Mammary epithelial cell (primary cell): ENCODE measurements at places on chromosomes 1 and 21. TPM values are rescaled to one million over a fixed set of nuclear protein-coding genes. Genes with fewer than 3 reads are reported as not detected.

- no peak for DNase-seq
Observed at GRCh38 chr1:236193184-236193583, 50.8 kb downstream of the GPR137B start.

GRCh38 chr1:193104502-193104906, 710 bp downstream of the GLRX2 start:
- DNase-seq = peak; percentile 60

Gene FCRL1
- polyA plus RNA-seq = not detected

Gene FCAMR
- not detected for polyA plus RNA-seq

Gene CLCA4
- 0.34 TPM for polyA plus RNA-seq

Gene HES3
- polyA plus RNA-seq = not detected

Gene PDIK1L
- 1.3 TPM for polyA plus RNA-seq

GRCh38 chr1:95905818-95906395, 671.9 kb downstream of the RWDD3 start:
- DNase-seq = no peak

DNA sequence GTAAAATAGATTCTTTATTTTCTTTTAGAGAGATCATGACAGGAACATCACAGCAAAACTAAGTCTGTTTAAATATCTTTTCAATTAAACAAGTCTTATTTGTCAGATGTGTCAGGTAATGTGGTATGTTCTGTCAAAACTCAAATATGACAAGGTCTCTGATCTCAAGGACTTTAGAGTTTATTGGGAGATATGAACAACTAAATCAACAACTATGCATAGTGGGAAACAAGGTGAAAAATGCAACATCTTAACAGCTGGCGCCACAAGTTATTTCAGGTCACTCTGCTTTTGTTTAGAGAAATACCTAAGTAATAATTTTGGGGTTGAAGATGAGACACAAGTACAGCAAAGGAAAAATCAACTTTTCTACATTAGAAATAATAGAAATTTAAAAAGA, 779.4 kb upstream of the ADGRL4 start:
- DNase-seq = no peak

Gene NECTIN4
- polyA plus RNA-seq = 5.5 TPM

GRCh38 chr1:8870103-8870502, 8.4 kb downstream of the ENO1 start:
- DNase-seq = no peak

GRCh38 chr1:27624467-27625178, 10.4 kb downstream of the FGR start:
- DNase-seq = no peak

Gene FRRS1
- polyA plus RNA-seq = 6.1 TPM

DNA sequence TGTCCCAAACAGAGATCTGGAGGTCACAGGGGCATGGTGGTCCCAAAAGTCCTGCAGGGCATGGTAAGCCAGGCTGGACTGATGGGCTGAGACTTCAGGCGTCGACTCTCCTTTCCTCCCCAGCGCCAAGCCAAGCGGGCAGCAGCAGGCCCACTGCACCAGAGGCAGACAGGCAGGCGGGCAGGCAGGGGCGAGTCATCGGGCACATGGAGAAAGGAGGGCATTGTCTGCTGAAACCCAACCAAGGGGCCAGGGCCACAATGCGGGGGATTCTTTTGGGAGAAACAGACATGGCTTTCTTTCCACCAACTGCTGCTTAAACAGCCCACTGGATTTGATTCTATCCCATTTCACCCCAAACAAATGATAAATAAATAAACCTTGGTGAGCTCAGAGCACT, 46.2 kb downstream of the TRABD2B start:
- DNase-seq = peak; percentile 25

DNA sequence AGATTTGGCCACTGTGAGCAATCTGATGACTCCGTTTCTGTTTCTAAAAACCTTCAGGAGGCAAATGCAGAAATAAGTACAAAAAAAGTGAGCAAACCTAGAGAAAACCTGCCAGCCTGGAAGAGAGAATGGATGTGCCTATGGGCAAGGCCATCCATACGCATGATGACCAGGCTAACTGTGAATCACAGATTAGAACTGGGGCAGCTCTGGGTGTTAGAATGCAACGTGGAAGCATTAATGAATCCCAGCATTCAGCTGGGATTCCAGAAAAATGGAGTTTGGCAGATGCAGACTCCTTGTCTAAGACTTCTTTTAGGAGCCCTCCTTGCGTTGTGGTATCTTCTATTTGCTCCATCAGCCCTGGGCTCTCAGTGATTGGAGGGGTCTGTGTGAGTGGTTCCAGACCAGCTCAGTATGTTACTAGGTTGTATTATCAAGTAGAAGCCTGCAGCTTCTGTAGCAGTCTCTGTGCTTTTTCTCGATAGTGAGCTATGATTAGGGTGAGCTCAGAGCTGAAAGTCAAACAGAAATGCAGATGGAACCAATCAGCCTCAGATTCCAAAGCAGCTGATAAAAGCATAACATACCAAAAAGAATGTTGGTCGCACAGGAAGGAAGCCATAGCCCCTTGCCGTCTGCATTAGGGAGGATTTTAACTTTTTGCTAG, 154.0 kb downstream of the PSMG1 start:
- DNase-seq = no peak

DNA sequence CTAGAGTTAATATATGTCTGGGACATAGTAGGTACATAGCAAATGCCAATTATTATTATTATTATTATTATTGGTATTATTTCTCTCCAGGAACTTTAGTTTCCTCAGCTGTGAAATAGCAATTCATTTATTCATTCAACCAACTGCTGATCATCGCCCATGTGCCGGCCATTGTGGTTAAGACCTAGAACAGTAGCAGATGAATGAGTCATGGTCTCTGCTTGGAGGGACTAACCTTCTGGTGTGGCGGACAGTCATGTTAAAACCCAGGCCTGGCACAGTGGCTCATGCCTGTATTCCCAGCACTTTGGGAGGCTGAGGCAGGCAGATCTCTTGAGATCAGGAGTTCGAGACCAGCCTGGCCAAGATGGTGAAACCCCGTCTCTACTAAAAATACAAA, 23.8 kb upstream of the LDLRAP1 start:
- DNase-seq = peak; percentile 82

Gene MYBPHL
- polyA plus RNA-seq = 2.1 TPM

DNA sequence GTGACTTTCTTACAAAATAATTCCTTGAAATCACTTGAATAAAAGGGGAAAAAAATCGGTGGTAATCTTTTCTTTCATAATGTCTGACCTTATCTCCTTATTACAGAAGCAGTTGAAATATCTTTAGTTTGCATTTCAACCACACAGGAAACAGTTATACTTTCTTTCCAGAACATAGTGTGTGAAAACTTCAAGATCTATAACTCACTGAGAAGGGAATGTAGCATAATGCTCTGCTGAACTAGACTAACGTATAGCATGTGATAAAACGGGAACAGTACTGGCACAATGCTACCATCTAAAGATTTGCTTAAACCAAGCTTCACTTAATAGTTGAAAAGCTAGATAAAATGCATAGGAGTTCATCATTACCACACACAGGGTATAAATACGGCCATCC, 45.0 kb downstream of the VAV3 start:
- DNase-seq = no peak

Gene DMRTA2
- polyA plus RNA-seq = not detected

GRCh38 chr1:153842006-153842471, 66.8 kb downstream of the SLC27A3 start:
- no peak for DNase-seq

GRCh38 chr1:11358984-11359383, 86.0 kb downstream of the UBIAD1 start:
- no peak for DNase-seq

Gene OPRD1
- polyA plus RNA-seq = not detected

DNA sequence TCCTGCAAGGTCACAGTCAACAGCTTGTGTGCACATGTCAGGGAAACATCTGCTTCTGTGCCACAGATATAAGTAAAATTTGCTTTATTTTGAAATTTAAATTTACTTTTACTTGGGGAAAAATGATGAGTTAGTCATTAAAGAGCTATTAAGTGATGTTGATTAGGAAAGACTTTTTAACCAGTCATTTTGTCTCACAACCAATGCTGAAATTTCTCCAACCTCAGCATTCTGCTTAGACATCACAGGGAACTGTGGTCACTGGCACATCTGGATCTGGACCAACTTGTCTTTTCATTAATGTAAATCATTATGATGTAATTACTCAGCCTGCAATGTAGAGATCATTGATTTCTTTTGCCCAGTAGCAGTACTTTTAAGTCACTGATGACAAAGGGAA, 301.0 kb downstream of the TTLL7 start:
- DNase-seq = no peak

DNA sequence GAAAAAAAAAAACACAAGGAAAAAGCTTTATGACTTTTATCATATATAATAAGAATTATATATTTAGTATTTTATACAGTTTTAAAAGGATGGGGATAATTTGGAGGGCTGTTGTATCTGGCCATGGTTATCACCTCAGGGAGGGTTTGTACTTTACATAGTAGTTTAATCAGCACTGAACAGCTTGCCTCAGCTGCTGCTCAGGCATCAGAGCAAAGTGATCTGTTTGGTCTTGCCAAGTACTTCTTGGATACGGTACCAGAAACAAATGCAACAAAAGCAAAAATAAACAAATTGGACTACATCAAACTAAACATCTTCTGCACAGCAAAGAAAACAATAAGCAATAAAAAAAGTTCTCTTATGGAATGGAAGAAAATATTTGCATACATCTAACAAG, 2.6 kb upstream of the SPTA1 start:
- DNase-seq = no peak

DNA sequence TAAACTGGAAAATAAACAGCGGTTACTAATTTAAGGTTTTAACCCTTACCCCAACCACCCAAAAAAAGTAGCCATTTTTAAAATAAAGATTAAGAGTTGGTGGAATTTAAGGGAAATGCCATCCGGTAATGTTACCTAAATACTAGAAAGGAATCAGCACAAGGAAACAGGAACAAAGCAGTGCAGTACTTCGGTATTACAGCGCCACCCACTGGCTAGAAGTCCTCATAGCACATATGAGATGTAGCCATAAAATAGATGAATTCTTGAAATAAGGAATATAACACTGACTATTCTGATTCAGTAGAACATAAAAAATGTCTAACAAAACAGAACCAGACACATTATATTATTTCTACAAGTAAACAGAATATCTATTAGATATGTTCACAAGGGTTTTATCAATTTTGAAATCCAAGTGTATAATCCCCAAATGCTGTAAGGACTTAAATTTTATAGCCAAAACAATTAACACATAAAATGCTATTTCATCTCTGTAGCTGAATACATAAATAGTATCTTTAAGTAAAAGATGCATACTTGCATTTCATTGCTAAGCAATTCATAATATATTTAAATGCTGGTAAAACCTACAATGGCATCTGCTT, 58.8 kb downstream of the FRRS1 start:
- DNase-seq = peak; percentile 38

Gene FCER1G
- polyA plus RNA-seq = 0.17 TPM

- DNase-seq = no peak
Observed at GRCh38 chr21:46538851-46539666, 65.8 kb downstream of the S100B start.

Gene TEX38
- not detected for polyA plus RNA-seq

Gene TSNAX
- 22.8 TPM for polyA plus RNA-seq

DNA sequence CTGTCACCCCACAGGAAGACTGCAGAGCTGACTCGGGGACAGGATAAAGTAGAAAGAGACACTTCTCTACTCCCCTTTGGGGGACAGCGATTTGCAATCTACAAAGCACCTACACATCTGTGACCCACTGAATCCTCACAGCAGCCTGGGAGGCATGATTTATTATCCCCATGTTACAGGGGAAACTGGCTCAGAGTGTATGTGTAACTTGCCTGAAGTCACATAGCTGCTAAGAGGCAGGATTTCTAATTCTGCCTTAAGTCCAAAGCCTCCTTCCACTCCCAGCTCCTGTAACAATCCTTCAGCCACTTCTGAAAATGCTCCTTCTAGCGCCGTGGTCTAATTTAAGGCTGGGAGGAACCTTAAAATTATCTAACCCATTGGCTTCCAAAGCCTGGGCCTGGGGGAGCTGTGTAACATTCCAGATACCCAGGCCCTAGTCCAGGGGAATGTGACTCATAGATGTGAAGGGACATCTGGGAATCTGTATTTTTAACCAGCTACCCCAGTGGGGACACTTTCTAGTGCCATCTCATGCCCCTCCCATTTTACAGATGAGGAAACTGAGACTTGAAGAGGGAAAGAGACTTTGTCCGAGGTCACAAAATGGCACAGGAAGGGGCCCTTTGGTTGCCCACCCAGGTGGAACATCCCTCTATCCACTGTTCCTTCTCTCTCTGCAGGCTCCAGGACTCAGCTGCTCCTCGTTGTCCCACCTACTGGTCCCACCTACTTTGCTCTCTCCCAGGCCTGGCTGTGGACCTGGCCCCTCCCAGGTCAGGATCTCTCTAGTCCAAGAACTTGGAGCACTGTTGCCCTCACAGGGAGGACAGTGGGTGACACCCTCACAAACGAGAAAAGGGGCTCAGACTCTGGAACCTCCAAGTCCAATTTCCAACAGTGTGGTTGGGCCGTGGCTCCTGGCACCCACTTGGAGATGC, 48.9 kb downstream of the AHDC1 start:
- no peak for DNase-seq

GRCh38 chr1:2848006-2848670, 46.6 kb upstream of the TTC34 start:
- DNase-seq = no peak

Gene NR1I3
- not detected for polyA plus RNA-seq

Gene SYTL1
- polyA plus RNA-seq = 33.0 TPM

DNA sequence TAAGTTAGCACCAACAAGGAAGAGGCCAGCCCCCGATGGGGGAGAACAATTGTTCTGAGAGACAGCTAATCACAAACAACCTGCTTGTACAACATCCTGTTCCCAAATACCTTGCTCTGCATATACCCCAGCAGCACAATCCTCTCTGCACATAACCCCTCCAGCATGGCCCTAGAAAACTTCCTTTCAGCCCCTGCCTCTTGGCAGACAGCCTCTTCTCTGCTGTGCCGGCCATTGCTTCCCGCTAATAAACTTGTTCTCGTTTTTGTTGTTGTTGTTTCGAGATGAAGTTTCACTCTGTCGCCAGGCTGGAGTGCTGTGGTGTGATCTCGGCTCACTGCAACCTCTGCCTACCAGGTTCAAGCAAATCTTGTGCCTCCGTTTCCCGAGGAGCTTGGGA, 392.7 kb downstream of the SMYD3 start:
- no peak for DNase-seq

DNA sequence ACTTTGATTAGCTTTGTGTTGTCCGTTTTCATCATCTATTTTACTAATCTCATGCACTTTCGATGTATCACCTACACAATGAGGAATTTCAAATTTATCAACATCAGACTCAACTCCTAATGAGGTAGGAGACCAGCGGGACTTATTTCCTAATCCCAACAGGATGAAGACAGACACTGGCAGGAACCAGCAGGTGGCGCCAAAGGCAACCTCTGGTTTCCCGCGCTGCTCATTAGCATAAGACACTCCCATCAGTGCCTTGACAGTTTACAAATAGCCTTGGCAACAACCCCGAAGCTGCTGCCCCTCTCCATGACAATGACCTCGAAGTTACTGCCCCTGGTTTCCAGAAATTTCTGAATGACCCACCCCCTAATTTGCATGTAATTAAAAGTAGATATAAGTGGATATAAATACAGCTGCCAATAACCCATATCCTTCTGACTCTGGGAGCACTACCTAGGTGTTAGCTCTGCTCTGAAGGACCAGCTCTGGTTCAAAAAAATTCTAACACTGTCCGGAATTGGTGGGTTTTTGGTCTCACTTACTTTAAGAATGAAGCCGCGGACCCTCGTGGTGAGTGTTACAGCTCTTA, 974.8 kb downstream of the ADGRL2 start:
- peak; percentile 3 for DNase-seq

Gene OR2T27
- not detected for polyA plus RNA-seq

GRCh38 chr1:162233066-162233465, 143.6 kb downstream of the SPATA46 start:
- DNase-seq = no peak

- DNase-seq = no peak
Observed at GRCh38 chr1:235852887-235853286, 13.8 kb downstream of the LYST start.

Gene PGLYRP3
- 0.25 TPM for polyA plus RNA-seq

Gene DRAXIN
- polyA plus RNA-seq = 0.07 TPM
